ENCODE measurements at places on chromosomes 4 and X.
A peak's percentile ranks its signal among the peaks of the same experiment; 100 is the strongest.

GRCh38 chrX:25976683-25977310 is 161.3 kb upstream of the MAGEB18 start:
- H3K36me3 ChIP-seq: no peaks in the 10 kb centered on the region
- H3K27ac ChIP-seq: no peak overlapping the region
- H3K27me3 ChIP-seq: no peaks in the 10 kb centered on the region
- H3K4me1 ChIP-seq: no peaks in the 10 kb centered on the region

GRCh38 chrX:154458116-154458953 is at the start of gene PLXNA3:
TSS of gene PLXNA3 (plus strand) at chrX:154458281. CDS start at chrX:154460184, 1,903 bp downstream.
- no peak within 1 kb of the TSS for H3K27ac ChIP-seq
- no peaks in the 10 kb centered on the region for H3K27me3 ChIP-seq
- no peaks in the 10 kb centered on the region for H3K4me1 ChIP-seq
- peaks cover 14% of the 10 kb centered on the region for H3K36me3 ChIP-seq
- peak; percentile 40 for DNase-seq
- H3K4me3 ChIP-seq: peak within 1 kb of the TSS; percentile 41

DNA sequence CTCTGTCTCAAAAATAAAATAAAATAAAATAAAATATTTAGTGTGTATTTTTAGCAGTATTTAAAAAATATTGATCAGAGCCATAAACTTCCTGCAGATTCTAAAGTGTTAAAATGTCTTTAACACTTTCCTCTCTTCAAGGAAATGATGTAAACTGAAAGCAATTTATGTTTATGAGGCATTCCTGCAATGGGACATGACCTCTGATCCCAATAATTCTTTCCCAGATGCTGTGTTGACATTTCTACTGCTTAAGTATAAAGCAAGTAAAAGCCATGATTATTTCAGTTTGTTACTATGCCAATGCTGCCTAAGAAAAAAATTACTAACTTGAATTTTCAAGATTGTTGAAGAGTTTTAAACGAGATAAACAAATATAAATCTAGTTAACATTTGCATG is 29.0 kb downstream of the COQ2 start:
- H3K27ac ChIP-seq: peak overlapping the region; percentile 60
- no peak overlapping the region for H3K4me3 ChIP-seq
- peak; percentile 6 for DNase-seq
- no peaks in the 10 kb centered on the region for H3K36me3 ChIP-seq
- H3K27me3 ChIP-seq: no peaks in the 10 kb centered on the region

GRCh38 chr4:7237873-7238272 is 45.5 kb downstream of the SORCS2 start:
- H3K27ac ChIP-seq: no peak overlapping the region
- no peak for DNase-seq
- no peak overlapping the region for H3K4me3 ChIP-seq

- H3K36me3 ChIP-seq: no peaks in the 10 kb centered on the region
- no peak overlapping the region for H3K4me3 ChIP-seq
Measured at GRCh38 chrX:50913520-50913919, 3.0 kb downstream of the BMP15 start.

- no peaks in the 10 kb centered on the region for H3K36me3 ChIP-seq
- no peak overlapping the region for H3K4me3 ChIP-seq
- H3K27ac ChIP-seq: no peak overlapping the region
- H3K4me1 ChIP-seq: no peaks in the 10 kb centered on the region
- no peaks in the 10 kb centered on the region for H3K27me3 ChIP-seq
Measured at GRCh38 chr4:960636-961350, 12.6 kb downstream of the DGKQ start.

DNA sequence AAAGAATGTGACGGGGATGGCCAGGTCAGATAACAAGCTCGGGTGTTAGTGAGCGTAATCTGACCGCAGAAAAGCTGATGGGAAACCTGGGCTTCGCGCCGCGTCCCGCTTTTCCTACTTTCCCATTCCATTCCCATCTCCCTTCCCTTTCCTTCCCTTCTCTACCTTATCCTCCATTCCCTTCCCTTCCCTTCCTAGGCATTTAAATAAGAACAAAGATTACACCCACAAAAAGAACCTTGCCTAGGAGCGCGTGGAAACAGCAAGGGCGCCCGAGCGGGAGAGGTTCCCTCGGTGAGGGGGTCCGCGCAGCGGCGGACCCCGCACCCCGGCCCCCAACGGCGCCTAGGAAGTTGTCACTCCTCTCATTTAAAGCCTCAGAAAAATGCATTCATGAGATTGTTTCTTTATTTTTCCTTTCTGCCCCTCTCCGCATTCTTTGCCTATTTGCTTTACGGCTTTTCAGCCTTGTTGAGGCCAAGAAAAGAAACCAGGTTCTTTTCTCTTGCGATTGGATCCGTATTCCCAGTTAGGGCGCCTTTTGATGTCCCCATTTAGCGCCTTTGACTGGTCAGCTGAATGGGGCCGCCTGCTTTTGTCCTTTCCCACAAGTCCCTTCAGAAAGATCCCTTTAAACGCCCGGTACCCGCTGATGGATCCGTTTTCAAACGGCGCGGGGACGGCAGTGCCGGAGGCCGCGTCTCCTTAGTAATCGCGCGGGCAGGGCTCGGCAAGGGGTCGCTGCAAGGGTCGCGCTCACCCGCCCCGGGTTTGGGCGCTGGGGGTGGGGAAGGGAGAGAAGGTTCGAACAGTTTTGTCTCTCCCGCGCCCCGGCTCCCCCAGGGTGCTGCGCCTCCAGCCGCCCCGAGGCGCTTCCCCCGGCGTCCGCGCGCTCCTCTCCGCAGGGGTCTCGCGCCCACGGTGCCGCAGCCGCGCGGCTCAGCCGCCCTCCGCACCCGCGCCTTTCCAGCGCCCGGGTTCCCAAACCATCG is 54.1 kb upstream of the TMEM33 start:
- H3K36me3 ChIP-seq: no peaks in the 10 kb centered on the region
- DNase-seq: no peak

GRCh38 chr4:61921920-61922319 is 721.8 kb downstream of the ADGRL3 start:
- no peaks in the 10 kb centered on the region for H3K4me1 ChIP-seq
- no peak for DNase-seq
- H3K4me3 ChIP-seq: no peak overlapping the region
- no peaks in the 10 kb centered on the region for H3K27me3 ChIP-seq
- H3K36me3 ChIP-seq: no peaks in the 10 kb centered on the region

DNA sequence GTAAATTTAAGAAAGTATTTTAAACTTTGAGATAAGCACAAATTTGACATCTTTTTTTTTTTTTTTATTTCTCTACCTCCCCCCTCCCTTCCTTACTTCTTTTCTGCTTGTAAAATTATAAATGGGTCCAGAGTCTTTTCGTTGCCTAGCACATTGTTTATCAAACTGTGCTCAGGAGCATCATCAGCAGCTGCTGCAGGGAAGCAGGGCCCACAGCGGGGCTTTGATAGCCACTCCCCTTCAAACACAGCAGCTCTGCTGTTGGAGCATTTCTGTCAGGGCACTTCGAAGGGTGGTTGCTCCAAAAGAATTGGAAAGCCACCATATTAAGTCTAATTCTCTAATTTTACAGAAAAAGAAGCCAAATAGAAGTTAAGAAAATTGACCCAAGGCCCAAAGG is 588.3 kb downstream of the SPRY1 start:
- H3K27me3 ChIP-seq: no peaks in the 10 kb centered on the region
- H3K27ac ChIP-seq: no peak overlapping the region
- DNase-seq: peak; percentile 39
- H3K4me3 ChIP-seq: no peak overlapping the region
- no peaks in the 10 kb centered on the region for H3K36me3 ChIP-seq
